ENCODE measurements at places on chromosomes 2 and 18.

GRCh38 chr2:37344453-37345361 lies at the start of gene QPCT:
Gene QPCT, plus strand, starts transcription at chr2:37344630. Its CDS starts 102 bp downstream, at chr2:37344732.
- DNase-seq: no peak

GRCh38 chr2:108923019-108923700 lies 65.9 kb downstream of the EDAR start:
- DNase-seq: no peak

DNA sequence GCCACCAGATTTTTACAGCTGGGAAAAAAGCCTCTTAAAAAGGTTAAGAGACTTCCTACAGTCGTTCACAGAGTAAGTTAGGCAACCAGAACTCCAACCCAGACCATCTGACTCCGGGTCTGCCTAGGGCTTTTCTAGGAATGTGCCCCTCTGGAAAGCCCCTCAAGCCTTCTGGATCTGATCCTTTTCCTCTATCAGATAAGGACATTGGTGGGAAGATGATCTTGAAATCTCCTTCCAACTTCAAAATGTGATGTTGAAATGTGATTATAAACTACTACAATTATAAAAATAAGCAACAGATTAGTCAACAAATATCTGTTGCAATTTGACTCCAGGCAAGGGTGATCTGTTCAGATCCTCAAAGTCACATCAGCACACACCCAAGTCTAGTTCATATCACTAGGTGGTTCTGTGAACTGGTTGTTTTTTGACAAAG lies 270.4 kb downstream of the ARHGAP15 start:
- DNase-seq: no peak

- DNase-seq: no peak
These were observed 142.9 kb upstream of the NDUFV2 start for GRCh38 chr18:8959551-8960135.

- DNase-seq: no peak
These were observed 21.3 kb upstream of the KLF11 start for GRCh38 chr2:10022041-10022421.

GRCh38 chr18:23238651-23239349 lies 103.5 kb downstream of the CABLES1 start:
- no peak for DNase-seq

GRCh38 chr2:134359367-134360081 lies 105.7 kb downstream of the MGAT5 start:
- DNase-seq: no peak

GRCh38 chr2:57891086-57891712 lies 155.4 kb upstream of the VRK2 start:
- no peak for DNase-seq

DNA sequence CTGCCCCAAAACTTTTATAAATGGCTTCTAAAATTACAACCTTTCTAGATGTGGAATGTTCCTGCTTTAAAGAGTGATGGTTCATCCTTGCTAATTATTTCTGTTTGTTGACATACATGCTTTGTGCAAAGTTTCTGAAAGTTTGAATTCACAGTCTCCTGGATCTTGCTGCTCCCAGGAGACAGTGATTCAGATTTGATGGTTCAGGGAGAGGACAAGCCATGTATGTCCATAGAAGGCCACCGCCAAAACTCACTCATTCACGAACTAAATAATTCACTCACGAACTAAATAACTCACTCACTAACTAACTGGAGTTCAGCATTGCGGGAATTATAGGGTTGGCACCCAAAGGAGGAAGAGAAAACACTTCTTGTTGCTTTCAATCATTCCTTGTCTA lies 416.5 kb upstream of the ZEB2 start:
- DNase-seq: no peak

- no peak for DNase-seq
These were observed 1.1 kb upstream of the TMEM185B start for GRCh38 chr2:120224256-120224655.

- DNase-seq: no peak
These were observed 99.5 kb downstream of the MAIP1 start for GRCh38 chr2:200054681-200055468.

GRCh38 chr2:45713591-45713990 lies 62.1 kb downstream of the PRKCE start:
- no peak for DNase-seq

- DNase-seq: no peak
These were observed 43.6 kb downstream of the EEF1B2 start for GRCh38 chr2:206203331-206203730.

GRCh38 chr18:69878213-69878933 lies 69.3 kb downstream of the CD226 start:
- DNase-seq: no peak

- no peak for DNase-seq
These were observed 68.2 kb downstream of the HS6ST1 start for GRCh38 chr2:128250229-128251025.

GRCh38 chr2:150358468-150358807 lies 129.0 kb downstream of the RND3 start:
- DNase-seq: no peak

GRCh38 chr18:59022167-59022945 lies 117.3 kb upstream of the SEC11C start:
- DNase-seq: no peak

- DNase-seq: peak; percentile 55
These were observed 5.5 kb upstream of the ARL4C start for GRCh38 chr2:234502285-234502918.

DNA sequence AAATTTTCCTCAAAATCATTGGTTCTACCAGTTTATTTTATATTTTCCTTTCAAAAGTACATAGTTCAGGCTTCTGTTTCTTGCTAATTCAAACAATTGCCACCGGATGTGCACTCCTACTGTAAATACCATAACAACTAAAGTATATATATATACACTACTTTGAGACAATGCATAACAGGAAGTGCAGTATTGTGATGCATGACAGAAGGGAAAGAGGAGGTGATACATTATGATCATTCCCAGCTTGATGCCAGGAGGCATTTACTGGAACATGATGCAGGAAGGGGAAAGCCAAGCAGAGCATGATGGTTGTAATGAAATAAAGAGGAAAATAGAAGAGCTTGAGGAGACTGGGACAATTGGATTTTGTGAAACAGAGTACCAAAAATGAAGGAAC lies 215.2 kb upstream of the NT5C1B start:
- no peak for DNase-seq

- DNase-seq: no peak
These were observed 17.3 kb downstream of the CHCHD5 start for GRCh38 chr2:112601754-112602153.

- DNase-seq: no peak
These were observed 620.8 kb upstream of the ACVR2A start for GRCh38 chr2:147224070-147224469.

GRCh38 chr2:215454519-215455246 lies 18.8 kb upstream of the FN1 start:
- no peak for DNase-seq

DNA sequence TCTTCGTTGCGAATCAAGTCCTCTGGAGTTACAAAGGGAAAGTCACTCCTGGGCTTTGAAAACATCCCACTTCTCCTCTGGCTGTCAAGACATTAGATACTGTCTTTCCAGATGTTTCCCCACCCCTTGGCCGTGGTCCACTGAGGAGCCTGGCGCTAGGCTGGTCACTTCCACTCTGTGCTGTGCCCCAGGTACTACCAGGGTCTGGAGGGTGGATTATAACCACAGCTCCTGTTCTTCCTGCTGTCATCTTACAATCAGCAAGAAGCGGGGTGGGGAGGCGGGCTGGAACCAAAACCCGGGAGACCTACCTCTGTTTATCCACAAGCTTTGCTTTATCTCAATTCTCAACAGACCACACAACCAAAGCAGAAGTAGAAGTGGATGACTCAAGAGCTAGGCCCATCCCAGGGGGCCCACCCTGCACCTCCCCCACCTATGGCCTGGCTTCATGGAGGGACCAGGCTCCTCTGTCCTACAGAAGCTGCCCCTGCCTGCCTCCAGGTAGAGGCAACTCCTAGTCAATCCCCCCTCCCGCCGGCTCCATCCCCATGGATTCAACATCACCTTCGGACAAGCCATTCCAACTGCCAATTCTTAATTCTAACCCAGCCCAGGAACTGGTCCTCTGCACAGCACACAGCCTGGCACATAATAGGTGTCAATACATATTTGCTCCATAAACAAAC lies 17.8 kb downstream of the SMAD7 start:
- DNase-seq: no peak

DNA sequence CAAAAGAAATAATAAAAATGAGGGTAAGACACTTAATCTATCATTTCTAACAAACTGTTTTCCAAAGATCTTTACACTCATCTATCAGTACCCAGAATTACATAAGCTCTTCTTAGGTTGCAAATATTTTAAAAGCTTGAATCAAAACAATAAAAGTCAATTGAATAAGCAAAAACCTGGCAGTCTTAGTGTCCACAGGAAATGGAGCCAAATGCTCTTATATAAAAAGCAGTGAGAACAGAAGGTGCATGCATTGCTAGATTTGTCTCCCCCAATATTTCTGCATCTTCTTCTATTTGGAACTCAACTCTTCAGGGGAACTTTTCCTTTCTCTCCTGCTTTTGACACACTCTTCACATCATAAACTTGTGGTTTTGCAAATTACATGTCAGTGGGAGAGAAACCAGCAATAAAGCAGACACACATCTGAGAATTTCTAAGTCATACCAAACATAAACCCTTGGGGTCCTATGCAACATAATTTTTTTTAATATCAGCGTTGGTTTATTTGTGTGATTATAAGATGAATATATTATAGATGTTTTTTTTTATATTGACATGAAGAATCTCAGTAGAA lies 343.9 kb upstream of the ACVR2A start:
- DNase-seq: no peak

GRCh38 chr2:108616751-108617161 lies 82.5 kb downstream of the LIMS1 start:
- no peak for DNase-seq

GRCh38 chr2:141927536-141927935 lies 203.3 kb downstream of the LRP1B start:
- no peak for DNase-seq

DNA sequence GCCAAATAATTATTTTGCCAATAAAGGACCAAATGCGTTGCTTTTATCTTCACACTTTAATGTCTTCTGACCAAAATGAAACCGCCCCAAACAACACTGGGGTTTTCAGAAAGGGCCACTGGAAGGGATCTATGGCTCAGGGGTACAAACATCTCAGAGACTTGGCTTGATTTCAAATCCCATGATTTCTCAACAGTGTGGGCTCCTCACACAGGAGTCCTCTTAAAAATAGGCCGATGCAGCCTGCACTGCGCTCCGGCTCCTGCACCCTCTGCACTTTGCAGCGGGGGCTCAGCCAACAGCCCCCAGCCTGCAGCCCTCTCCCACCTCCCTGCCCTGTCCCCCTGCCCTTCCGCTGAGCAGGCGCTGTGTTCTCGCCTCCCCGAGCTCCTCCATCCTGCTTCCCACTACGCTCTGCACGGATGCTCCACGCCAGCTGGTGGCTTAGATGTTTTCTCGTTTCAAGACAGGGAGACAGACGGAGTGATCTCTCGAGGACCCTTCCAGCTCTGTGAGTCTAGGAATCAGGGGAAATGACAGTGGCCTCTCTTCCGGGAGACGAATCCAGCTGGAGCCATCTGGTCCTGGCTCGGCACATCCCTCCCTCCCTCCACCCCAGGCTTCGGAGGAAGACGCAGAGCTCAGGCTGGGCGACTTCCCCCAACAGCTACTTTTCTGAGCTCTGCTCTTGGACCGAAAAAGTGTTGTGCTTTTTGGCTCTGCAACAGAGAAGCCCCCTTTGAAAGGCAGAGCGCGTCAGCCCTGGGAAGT lies 71.4 kb downstream of the KCNF1 start:
- DNase-seq: no peak

DNA sequence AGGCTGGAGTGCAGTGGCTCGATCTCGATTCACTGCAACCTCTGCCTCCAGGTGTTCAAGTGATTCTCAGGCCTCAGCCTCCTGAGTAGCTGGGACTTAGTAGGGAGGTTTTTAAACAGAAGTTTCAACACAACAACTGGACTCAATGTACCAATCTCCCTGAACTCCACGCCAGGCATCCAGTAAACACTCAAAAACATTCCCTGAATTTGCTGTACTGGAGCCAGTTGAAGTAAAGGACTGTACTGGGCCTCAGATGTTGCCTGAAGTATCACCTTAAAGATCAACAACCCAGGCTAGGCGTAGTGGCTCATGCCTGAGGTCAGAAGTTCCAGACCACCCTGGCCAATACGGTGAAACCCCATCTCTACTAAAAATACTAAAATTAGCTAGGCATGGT lies 22.4 kb downstream of the RAB1A start:
- DNase-seq: no peak

GRCh38 chr18:30334781-30335180 lies 707.8 kb downstream of the DSC3 start:
- no peak for DNase-seq

GRCh38 chr2:197010200-197011020 lies 83.9 kb upstream of the PGAP1 start:
- no peak for DNase-seq

- DNase-seq: no peak
These were observed 117.1 kb upstream of the MGAT5 start for GRCh38 chr2:134136731-134137130.

All from retinal pigment epithelial cell (primary cell).